ENCODE measurements at places on chromosomes 2 and 18. TPM values are rescaled to one million over a fixed set of nuclear protein-coding genes. Genes with fewer than 3 reads are reported as not detected.
A peak's percentile ranks its signal among the peaks of the same experiment; 100 is the strongest.

The KLF11 gene
- 33.3 TPM for total RNA-seq

The KCNJ3 gene
- under 0.01 TPM for total RNA-seq

The ACVR1C gene
- total RNA-seq: 8.7 TPM

The KIF1A gene
- 1.0 TPM for total RNA-seq

The GNLY gene
- total RNA-seq: 2.1 TPM

The LYG2 gene
- total RNA-seq: not detected

The GPATCH11 gene
- 5.6 TPM for total RNA-seq

The MYO1B gene
- 28.6 TPM for total RNA-seq

The ALPI gene
- 0.72 TPM for total RNA-seq

The CCBE1 gene
- 109 TPM for total RNA-seq

The FSHR gene
- total RNA-seq: 3.1 TPM

The RBM44 gene
- 0.83 TPM for total RNA-seq

The ITGA4 gene
- total RNA-seq: 1.7 TPM

The C2orf78 gene
- not detected for total RNA-seq

The RAX gene
- total RNA-seq: not detected

- H3K4me1 ChIP-seq: peaks cover 2% of the 10 kb centered on the region
- no peaks in the 10 kb centered on the region for H3K36me3 ChIP-seq
- H3K4me3 ChIP-seq: no peak overlapping the region
- H3K27me3 ChIP-seq: no peaks in the 10 kb centered on the region
These were observed 664.4 kb downstream of the NYAP2 start for GRCh38 chr2:226063704-226064440.

DNA sequence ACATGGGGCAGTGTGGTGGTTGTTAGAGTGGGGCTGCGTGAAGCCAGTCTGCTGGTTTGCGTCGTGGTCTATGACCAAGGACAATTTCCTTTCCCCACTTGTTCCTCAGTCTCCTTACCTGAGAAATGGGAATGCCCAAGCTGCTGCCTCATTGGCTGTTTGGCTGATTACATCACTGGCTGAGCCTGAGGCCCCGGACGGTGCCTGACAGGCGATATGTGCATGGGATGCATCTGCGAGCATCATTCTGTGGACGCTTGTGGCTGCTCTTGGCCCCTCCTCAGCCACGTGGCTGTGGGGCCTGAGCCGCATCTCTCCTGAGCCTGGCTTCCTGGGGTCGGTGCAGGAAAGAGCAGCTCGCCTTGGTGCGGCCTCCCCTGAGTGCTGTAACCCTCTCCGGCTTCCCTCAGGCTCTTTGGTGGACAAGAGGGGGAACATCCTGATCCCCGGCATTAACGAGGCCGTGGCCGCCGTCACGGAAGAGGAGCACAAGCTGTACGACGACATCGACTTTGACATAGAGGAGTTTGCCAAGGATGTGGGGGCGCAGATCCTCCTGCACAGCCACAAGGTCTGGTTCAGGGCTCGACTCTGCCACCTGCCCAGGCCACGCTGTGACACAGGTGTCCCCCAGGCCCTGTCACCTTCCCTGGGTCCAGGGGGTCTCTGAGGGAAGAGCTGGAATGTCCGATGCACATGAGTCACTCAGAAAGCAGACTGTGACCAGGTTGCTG, 17.2 kb downstream of the CNDP2 start:
- no peaks in the 10 kb centered on the region for H3K4me1 ChIP-seq
- H3K27me3 ChIP-seq: no peaks in the 10 kb centered on the region
- no peak overlapping the region for H3K4me3 ChIP-seq
- H3K27ac ChIP-seq: no peak overlapping the region
- no peak for DNase-seq
- no peaks in the 10 kb centered on the region for H3K36me3 ChIP-seq

- H3K36me3 ChIP-seq: no peaks in the 10 kb centered on the region
- H3K4me3 ChIP-seq: no peak overlapping the region
- H3K27me3 ChIP-seq: no peaks in the 10 kb centered on the region
These were observed 17.9 kb upstream of the TEX51 start for GRCh38 chr2:126880817-126881216.

DNA sequence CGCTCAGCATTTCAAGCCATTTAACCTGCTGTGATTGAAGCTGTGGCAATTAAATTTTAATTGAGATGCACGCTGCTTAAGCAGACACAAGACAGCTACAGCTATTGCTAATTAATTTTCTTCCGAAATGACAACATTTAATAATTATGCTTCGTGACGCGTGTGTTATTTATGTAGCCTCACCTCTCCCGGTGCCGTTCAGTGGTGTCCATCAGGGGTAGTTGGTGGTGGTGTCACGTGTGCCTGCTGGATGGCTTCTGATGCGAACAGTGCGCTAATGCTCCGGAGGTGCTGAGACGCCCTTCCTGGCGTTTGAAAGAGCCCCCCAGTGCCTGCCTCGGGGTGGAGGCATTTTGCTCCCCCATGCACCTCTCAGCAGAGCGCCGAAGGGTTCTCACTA, 39.5 kb downstream of the GLI2 start:
- no peak for DNase-seq
- peaks cover 47% of the 10 kb centered on the region for H3K4me1 ChIP-seq
- H3K4me3 ChIP-seq: no peak overlapping the region
- H3K36me3 ChIP-seq: no peaks in the 10 kb centered on the region
- H3K27me3 ChIP-seq: no peaks in the 10 kb centered on the region
- no peak overlapping the region for H3K27ac ChIP-seq

DNA sequence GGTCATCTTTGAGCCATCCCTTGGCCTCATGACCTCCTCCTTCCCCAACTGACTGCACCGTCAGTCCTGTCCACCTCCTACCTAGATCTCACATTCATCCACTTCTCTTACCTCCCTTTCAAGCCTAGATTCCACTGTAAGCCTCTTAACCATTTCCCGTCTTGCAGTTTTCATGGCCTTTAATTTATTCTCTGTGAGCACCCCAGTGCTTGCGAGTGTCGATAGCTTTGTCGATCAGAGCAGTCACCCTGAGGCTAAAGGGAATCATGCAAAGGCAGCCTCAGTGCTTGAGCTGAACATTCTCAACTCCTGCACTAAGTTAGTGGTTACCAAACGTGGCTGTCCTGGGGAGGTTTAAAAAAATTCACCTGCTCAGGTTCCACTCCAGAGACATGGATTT, 14.7 kb downstream of the ARHGAP25 start:
- H3K27me3 ChIP-seq: no peaks in the 10 kb centered on the region
- H3K4me3 ChIP-seq: no peak overlapping the region
- no peaks in the 10 kb centered on the region for H3K36me3 ChIP-seq
- DNase-seq: no peak
- H3K27ac ChIP-seq: no peak overlapping the region

GRCh38 chr18:24659827-24660720, 199.6 kb downstream of the HRH4 start:
- H3K36me3 ChIP-seq: no peaks in the 10 kb centered on the region
- H3K27me3 ChIP-seq: no peaks in the 10 kb centered on the region
- no peak overlapping the region for H3K27ac ChIP-seq
- peak overlapping the region; percentile 11 for H3K4me3 ChIP-seq

DNA sequence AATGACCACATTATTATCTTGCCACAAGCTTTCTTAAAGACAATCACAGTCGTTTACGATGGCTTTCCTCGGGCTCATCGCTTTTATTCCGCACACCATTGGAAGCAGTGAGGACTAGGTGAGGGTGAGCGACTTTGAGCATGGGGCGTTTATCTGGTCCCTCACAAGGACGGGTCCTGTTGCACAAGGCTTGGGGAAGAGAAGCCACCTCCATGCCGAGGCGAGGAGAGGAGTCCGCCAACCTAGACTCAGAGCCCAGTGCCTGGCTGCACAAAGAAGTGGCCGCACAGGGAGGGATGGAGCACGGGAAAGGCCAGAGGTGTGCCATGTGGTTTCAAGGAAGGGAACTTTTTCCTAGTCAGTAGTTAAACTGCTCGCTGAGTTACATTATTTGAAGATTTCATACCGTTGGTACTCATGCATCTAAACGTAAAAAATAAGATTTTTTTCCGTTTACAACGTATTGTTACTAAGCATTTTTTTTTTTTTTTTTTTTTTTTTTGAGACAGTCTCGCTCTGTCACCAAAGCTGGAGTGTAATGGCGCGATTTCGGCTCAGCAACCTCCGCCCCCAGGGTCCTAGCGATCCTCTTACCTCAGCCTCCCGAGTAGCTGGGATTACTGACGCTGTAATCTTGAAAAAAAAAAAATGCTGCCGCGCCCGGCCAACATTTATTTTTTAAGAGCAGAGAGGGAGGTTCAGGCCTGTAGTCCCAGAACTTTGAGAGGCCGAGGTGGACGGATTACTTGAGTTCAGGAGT, 849 bp upstream of the CYP27C1 start:
- H3K36me3 ChIP-seq: no peaks in the 10 kb centered on the region
- DNase-seq: no peak
- H3K27ac ChIP-seq: no peak overlapping the region
- H3K27me3 ChIP-seq: no peaks in the 10 kb centered on the region

- H3K36me3 ChIP-seq: no peaks in the 10 kb centered on the region
- DNase-seq: no peak
- H3K27me3 ChIP-seq: no peaks in the 10 kb centered on the region
- H3K4me1 ChIP-seq: no peaks in the 10 kb centered on the region
These were observed 23.1 kb upstream of the TNFAIP6 start for GRCh38 chr2:151334082-151334815.

- no peaks in the 10 kb centered on the region for H3K4me1 ChIP-seq
- H3K27me3 ChIP-seq: no peaks in the 10 kb centered on the region
- no peak for DNase-seq
- H3K4me3 ChIP-seq: no peak overlapping the region
- H3K27ac ChIP-seq: no peak overlapping the region
These were observed 173.6 kb downstream of the GALR1 start for GRCh38 chr18:77422974-77423867.

DNA sequence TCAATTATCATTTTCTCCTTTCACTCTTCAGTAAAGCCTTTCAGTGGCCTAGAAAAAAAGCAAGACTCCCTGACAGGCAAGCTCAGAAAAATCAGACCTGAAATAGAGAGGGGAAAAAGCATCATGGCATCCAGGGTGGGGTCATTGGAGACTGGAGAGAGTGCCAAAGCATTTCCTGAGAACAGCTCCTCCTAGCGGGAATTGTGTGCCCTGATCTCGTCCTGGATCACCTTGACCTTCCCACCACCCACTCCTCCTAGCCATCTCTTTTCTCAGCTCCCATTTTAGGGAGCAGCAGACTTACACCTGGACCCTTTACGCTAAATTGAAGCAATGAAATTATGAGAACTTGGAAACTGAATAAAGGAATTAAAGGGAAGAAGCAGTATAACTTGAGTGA, 176.6 kb downstream of the VWC2L start:
- no peak for DNase-seq
- no peak overlapping the region for H3K4me3 ChIP-seq
- H3K27me3 ChIP-seq: no peaks in the 10 kb centered on the region
- no peaks in the 10 kb centered on the region for H3K4me1 ChIP-seq
- H3K36me3 ChIP-seq: no peaks in the 10 kb centered on the region
- H3K27ac ChIP-seq: no peak overlapping the region

- peaks cover 16% of the 10 kb centered on the region for H3K4me1 ChIP-seq
- H3K4me3 ChIP-seq: no peak overlapping the region
- H3K36me3 ChIP-seq: no peaks in the 10 kb centered on the region
- no peak overlapping the region for H3K27ac ChIP-seq
These were observed 21.7 kb downstream of the NCK2 start for GRCh38 chr2:105766300-105766866.

DNA sequence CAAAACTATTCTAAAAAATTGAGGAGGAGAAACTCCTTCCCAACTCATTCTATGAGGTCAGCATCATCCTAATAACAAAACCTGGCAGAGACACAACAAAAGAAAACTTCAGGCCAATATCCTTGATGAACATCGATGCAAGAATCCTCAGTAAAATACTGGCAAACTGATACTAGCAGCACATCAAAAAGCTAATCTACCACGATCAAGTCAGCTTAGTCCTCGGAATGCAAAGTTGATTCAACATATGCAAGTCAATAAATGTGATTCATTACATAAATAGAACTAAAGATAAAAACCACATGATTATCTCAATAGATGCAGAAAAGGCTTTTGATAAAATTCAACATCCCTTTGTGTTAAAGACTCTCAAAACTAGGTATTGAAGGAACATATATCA, 63.1 kb downstream of the EHBP1 start:
- no peak for DNase-seq
- no peaks in the 10 kb centered on the region for H3K4me1 ChIP-seq
- H3K36me3 ChIP-seq: no peaks in the 10 kb centered on the region

- no peak for DNase-seq
- H3K27ac ChIP-seq: no peak overlapping the region
- H3K4me3 ChIP-seq: no peak overlapping the region
- no peaks in the 10 kb centered on the region for H3K36me3 ChIP-seq
These were observed 94.8 kb upstream of the CXCR4 start for GRCh38 chr2:136212426-136213378.

GRCh38 chr2:119860924-119861323, 101.2 kb downstream of the PTPN4 start:
- no peaks in the 10 kb centered on the region for H3K36me3 ChIP-seq
- no peaks in the 10 kb centered on the region for H3K27me3 ChIP-seq
- peaks cover 3% of the 10 kb centered on the region for H3K4me1 ChIP-seq
- H3K4me3 ChIP-seq: no peak overlapping the region
- no peak overlapping the region for H3K27ac ChIP-seq

DNA sequence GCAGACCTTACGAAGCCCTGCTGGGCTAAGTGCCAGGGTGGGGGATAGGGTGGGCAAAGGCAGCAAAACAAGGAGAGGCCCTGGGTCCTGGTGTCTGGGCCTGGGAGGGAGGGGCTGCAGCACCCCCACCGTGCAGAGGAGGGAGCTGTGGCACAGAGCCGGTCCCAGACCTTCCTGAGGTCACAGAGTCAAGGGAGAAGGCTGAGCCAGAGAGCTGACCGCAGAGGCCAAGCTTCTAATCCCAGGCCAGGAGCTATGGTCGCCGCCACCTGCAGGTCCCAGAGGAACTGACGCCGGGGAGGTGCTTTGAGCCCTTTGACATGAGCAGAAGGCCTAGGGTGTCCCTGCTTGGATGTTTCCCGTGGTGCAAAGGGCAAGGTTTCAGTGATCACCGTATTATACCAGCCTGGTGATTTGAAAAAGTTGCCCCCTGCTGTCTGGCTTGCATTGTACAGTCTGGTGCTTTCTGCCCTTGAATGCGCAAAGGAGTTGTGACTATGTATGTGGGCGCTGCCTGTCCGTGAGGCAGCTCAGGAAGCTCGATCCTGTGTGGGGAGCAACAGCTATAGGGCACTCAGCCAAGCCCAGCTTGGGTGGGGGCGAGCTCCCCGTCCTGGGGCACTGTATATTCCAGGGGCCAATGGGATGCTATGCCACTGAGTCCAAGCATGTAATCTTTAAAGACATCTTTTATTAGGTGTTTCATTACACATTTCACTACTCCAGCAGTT, 44.3 kb downstream of the EDAR start:
- H3K4me3 ChIP-seq: no peak overlapping the region
- H3K27me3 ChIP-seq: no peaks in the 10 kb centered on the region
- H3K36me3 ChIP-seq: no peaks in the 10 kb centered on the region
- DNase-seq: no peak
- no peak overlapping the region for H3K27ac ChIP-seq

All from ovary (tissue), 10 donors.